Mammary epithelial cell (primary cell): ENCODE measurements at places on chromosomes 2 and 18.

- peak; percentile 10 for DNase-seq
These were observed 8.6 kb upstream of the CDCA7 start for GRCh38 chr2:173346035-173346434.

DNA sequence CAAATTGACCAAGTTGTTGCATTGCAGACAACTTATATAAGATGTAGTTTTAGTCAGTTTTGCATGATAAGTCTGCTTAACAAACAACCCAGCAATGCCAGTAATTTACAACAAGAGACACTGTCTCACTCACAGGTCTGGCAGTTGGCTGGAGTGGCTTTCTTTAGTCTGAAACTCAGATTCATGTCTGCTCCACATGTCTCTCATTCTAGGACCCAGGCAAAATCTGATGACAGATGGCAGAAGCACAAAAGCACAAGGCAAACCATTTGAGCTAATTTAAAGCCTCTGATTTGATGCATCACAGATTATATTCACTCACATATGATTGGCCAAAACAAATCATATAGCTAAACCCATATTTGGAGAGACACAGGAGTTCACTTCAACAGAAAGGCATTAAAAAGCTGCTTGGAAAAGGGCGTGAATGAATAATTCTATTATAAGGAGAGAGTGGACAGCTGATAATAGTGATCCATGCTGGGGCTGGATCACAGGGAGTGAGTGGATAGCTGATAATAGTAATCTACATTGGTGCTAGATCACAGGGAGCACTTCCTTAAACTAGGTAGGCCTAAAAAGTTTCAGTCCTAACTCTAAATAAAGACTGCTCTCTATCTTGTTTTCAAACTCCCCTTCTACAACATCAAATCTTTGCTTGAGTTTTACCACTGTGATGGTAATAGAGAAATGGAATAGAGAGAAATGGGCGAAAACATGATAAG, 593.2 kb upstream of the ZNF804A start:
- DNase-seq: no peak

GRCh38 chr2:68292108-68292710, 27.5 kb downstream of the CNRIP1 start:
- peak; percentile 21 for DNase-seq

DNA sequence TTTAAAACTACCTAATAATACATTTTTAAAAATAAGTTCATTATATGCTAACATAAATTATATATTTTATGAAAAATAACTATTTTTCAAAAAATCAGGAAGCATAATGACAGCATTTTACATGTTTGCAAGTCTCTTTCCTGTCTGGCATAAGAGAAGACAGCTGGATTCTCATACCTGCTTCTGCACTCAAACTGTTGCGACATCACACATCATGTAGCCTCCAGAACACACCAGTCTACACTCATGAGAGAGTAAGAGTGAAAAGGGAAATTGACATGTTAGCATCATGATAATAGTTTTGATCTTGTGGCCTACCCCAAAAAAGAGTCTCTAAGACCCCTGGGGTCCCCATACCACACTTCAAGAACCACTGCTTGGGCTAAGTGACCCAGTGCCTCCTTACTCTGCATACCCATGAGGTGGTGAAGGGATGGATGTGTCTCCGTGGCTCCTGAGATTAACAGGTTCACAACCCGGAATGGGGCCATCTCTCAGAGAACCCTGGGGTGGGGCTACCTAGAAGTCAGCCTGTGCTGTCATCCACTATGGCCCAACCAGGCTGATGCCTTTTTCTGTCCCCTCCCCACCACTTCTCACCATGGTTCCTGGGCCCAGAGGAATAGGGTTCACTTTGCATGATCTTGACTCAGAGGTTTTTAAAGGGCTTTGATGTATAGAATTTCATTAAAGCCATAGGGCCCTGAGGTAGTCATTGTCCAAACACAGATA, 102.6 kb upstream of the DAPL1 start:
- DNase-seq: no peak

DNA sequence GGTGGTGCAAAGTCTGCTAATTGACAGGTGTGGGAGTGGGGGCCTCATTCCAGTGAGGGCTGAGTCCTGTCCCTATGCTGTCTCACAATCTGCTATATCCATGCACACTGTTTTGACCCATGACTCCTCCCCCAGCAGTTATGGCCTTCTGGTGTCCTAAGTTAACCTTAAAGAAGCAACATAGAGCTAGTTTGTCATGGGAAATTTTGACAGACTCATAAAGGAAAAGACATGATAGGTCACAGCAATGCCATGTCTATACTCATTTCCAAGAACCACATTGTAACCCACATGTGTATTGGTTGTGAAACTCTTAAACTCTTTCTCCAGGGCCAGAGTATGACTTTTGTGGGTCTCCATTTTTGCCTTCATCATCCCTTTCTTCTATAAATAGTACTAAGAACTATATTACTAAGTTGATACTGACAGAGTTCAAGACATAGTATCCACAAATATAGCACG, 78.2 kb upstream of the SLC1A4 start:
- no peak for DNase-seq

- peak; percentile 32 for DNase-seq
These were observed 4.8 kb downstream of the MEX3C start for GRCh38 chr18:51192696-51193095.
